CD8-positive, alpha-beta memory T cell (primary cell): ENCODE measurements at places on chromosomes 11 and 22. TPM values are rescaled to one million over a fixed set of nuclear protein-coding genes. Genes with fewer than 3 reads are reported as not detected.

DNA sequence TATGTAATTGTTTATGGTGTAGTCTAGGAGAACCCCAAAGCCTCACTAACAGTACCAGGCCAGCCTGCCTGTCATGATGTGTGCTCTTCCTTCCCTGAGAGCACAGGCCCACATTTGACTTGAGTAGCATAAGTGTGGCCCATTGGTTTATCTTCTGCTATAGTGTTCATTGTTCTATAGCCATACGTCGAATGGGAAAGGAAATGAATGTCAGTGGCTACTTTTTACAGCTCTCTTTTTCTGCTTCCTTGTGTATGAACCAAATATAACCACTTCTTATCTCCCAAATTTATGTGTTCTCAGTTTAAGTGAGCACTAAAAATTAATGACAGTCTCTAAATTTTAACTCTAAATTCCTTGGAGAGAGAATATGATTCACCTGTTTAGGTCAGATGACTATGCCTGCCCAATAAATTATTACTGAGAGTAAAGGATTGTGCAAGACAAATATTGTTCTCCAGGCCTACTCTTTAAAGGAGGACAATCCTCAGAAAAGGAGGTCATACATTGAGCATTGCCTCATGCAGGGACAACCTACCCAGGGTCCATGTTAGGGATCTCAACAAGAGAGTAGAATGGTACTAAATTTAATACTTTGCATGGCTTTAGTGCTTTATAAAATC is 222.9 kb upstream of the ARHGAP20 start:
- DNase-seq, result no peak

TRIM21 gene
- 56.5 TPM for polyA plus RNA-seq

APOL3 gene
- 102 TPM for polyA plus RNA-seq

CCDC89 gene
- not detected for polyA plus RNA-seq
